Stimulated activated CD4-positive, alpha-beta T cell treated with anti-CD3 and anti-CD28 coated beads, Interleukin-4, amount 100 ng/mL, for 48 hours (primary cell): ENCODE measurements at places on chromosomes 11 and 22.

- DNase-seq, result no peak
These were observed 95.3 kb upstream of the ALKBH3 start for GRCh38 chr11:43785318-43785717.

- DNase-seq, result peak; percentile 89
These were observed at the start of gene CTSD for GRCh38 chr11:1763796-1764661. Gene CTSD, minus strand, starts transcription at chr11:1763927. Its CDS starts 68 bp downstream, at chr11:1763859.

- DNase-seq, result no peak
These were observed 7.0 kb downstream of the SERPING1 start for GRCh38 chr11:57604296-57605027.

DNA sequence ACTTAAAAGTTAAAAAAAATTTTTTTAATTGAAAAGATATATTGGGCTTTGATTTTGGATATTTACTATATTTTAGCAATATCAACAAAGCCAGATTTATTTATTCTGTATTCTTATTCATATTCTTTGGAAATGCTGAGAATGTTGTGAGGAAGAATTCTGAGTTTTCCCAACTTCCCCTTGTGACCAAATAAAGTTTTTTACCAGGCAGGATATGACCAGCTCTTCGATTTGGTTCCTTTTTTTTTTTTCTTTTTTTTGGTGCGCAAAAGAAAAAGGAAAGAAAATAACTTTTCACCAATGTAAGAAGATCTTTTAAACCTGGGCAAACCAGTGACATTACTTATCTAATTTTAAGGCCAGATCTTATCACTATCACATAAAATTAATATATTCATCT, 12.9 kb downstream of the TCP11L1 start:
- no peak for DNase-seq

- DNase-seq, result no peak
These were observed 59.8 kb downstream of the NAV2 start for GRCh38 chr11:19772480-19772879.

DNA sequence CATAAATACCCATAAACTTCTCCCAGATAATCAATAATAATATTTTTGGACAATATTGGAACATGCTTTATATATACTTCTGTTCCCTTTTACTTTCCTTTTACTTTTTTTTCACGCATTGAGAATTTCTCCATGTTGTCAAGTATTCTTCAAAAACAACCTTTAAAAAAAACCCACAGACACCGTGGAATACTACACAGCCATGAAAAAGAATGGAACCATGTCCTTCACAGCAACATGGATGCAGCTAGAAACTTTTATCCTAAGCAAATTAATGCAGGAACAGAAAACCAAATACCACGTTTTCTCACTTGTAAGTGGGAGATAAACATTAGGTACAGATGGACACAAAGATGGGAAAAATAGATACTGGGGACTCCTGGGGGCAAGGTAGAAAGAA, 854.7 kb downstream of the TBC1D22A start:
- no peak for DNase-seq

- DNase-seq, result no peak
These were observed 1334.0 kb downstream of the TBC1D22A start for GRCh38 chr22:48096411-48096810.

DNA sequence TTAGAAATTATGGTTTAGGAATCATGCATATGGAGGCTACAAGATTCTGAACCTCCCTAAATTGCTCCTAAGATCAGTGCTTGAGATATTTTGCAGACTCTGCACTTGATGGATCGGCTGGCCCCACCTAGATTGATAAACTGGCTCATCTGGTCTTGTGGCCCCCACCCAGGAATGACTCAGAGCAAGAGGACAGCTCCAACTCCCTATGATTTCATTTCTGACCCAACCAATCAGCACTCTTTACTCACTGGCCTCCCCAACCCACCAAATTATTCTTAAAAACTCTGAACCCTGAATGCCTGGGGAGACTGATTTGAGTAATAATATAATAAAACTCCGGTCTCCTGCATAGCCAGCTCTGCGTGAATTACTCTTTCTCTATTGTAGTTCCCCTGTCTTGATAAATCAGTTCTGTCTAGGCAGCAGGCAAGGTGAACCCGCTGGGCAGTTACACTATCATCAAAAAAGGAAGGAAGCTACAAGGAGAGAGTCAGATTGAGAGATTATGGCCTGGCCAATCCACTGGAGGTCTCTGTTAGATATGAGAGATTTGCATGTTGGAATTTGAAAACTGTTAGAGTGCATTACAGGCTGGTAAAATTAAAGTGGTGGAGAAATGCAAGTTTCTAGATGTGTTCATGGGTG, 245.8 kb downstream of the CSNK2A3 start:
- DNase-seq, result no peak

DNA sequence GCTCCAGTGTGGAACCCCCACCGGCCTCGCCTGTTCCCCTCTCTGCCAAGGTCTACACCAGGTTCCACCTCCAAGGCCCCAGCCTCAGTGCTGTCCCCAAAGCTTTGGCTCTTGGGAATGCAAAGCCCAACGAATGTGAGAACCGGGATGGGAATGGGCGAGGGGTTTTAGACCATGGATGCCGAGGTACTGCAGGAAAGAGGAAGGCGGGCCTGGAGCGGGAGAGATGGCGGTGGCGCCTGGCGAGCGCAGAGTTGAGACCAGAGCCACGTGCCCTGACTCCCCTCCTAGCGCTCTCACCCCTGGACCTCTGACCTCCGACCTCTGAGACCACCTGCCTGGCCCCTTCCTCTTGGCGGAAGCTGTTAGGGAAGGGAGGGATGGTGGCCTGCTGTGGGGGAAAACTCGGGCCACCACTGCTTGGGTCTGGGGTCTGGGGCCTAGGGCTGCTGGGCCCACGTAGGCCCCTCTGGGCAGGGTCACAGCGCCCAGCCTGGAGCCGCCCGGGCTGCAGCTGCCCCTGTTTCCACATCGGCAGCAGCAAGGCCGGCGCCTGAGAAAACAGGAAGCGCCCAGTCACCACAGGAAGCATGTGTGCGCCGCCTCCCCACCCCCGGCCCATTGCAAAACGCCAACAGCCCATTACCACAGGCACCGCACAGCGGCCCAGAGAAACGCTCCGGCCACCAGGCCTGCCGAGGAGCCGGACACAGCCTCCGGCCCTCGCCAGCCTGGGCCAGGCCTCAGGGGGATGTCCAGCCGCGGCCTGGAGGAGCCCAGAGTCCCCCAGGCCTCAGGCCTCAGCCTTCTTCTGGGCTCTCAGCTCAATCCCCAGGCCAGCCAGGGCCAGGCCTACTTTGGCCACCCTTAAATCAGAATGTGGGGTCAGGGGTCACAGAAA, 13.8 kb upstream of the SLC39A13 start:
- peak; percentile 33 for DNase-seq

DNA sequence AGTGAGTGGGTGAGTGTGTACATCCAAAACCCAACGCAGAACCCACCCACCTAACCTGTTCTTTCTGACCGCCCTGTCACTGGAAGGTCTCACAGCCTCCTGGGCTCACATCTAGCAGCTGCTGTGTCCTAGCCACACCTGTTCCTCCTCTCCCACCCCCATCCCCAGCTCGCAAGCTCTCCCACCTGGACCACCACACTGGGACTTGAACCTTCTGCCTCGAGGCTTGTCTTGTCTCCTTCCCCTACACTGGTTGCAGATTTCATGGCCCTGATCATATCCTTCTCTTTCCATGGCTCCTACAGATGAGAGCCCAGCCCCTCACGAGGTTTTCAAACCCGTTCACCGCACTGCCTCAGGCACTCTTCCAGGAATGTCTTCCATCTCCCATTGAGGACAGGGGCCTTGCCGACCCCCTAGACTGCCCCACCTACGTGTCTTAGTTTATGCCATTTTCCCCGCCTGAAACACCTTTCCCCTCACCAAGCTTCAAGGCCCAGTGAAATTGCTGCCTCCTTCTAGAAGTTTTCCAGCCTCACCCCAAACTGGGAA, 6.7 kb downstream of the IFITM10 start:
- no peak for DNase-seq

- DNase-seq, result no peak
These were observed 574.7 kb downstream of the TBC1D22A start for GRCh38 chr22:47337161-47337621.
